ENCODE measurements at places on chromosomes 11 and 22.
A peak's percentile ranks its signal among the peaks of the same experiment; 100 is the strongest.

GRCh38 chr11:128686745-128687177, 7.1 kb upstream of the FLI1 start:
- peak; percentile 66 for DNase-seq

DNA sequence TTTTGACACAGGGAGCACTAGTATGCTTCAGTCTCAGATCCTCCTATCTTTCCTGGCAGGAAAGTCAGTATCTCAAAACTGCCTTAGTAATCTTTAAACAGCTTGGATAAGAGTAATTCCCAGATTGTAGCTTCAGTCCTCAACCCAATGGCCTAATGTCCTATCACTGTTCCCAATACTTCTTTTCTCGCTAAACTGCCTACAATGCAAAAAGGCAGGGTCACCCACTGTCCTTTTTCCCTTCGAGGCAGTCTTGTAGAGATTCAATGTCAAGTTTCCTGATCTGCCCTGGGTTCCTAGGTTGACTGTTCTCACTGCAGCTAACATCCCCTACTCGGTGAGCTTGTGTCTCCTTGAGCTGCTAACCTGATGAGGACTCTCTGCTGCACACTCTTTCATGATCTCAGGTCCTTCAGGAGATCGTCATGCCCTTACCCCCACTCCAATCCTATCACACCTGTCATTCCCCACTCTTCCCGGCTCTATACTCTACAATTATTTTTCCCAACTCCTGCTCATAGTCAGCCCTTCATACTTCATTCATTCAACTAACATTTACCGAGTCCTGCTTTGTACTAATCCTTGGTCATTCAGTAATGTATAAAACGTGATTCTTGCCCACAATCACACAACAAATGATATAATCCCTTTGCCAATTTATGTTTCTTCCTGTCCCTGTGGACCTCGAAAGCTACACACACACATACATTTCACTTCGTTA, 904 bp downstream of the C2CD3 start:
- no peak for DNase-seq

- no peak for DNase-seq
Measured at GRCh38 chr11:45988921-45989320, 66.5 kb downstream of the LARGE2 start.

GRCh38 chr11:80779905-80780605, 1339.2 kb upstream of the TENM4 start:
- DNase-seq: no peak

DNA sequence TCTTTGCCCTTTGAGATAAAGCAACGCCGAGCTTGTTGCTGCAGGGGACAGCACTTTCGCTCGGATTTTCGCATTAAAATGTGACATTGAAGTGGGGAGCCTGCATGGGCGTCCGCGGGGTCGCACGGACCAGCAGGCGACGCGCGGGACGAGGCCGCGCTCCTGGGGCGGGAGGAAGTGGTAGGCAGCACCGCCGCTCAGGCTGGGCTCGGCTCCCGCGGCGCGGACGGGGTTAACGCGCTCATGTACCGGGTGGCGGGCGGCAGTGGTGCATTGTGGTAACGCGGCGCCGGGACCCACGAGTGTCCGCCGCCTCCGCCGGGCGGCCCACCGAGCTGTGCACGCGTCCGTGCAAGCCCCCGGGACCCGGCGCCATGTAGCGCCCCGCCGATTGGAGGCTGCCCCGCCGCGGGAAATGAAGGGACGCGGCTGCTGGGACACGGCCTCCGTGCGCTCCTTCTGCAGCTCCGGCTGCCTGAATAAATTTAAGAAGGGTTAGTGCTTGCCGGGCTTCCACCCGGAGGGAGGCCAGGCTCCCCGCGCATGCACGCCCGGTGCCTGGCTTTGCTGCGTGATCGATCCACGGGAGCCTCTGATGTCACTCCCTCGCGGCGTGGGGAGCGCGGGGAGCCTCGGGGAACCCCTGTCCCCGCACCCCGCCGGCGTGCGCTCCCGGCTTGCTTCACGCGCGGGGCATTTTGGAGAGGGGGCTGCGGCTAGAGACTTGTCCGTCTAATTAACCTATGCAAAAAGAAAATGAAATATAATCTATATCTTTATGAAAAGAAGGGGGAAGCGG, 127.7 kb downstream of the OSBP2 start:
- no peak for DNase-seq

- DNase-seq: peak; percentile 51
Measured at GRCh38 chr22:46798366-46799350, 36.2 kb downstream of the TBC1D22A start.

DNA sequence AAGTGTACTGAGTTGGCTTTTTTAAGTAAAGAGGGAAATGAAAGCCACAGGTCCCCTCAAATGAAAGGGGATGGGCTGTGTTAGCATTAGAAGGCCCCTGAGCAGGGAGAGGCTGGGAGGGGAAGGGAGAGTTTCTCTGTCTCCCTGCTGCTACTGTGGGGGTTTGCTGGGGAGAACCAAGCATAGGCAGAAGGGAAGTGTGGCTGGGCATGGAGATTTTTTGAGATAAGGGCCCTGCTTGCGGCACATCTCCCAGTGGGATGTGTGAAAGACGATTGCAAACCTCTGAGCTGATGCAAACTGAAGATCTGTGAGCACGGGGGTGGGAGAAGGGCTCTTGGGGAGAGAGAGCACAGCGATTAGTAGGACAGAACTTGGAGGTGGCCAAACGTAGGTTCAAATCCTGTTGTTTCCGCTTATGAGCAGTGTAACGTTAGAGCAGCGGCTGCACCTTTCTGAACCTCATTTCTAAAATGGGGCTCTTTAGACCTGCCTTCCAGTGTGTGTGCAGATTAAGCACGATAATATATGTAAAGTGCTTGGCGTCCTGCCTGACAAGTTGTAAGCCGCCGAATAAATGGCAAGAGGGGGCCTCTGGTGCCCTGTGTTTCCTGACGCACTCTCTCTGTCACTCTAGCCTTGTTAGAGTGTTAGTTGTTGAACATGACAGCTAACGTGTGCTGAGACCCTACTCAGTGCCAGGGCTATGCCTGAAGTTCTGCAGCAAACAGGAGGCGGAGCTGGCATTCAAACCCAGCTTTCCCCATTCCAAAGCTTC, 122.3 kb downstream of the GRIK4 start:
- DNase-seq: no peak

DNA sequence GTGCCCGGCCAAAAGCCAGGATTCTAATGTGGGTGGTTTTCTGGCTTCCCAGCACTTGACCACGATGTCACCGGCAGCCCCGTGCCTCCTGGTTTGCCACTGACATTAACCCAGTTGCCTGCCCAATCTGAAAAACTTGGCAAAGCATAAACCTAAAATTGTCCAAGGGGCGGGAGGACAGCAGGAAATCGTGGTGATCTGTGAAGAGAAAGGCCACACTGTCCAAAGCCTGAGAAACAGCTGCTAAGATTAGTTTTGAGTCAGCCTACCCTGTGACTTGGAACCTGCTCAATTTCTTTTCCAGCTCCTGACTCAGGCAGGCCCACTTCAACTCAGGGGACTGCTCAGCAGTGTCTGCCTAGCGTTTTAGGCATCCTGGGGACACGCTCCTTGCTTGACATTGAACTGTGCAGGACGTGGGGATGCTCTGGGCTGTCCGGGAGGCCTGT, 8.2 kb upstream of the F2 start:
- peak; percentile 83 for DNase-seq

DNA sequence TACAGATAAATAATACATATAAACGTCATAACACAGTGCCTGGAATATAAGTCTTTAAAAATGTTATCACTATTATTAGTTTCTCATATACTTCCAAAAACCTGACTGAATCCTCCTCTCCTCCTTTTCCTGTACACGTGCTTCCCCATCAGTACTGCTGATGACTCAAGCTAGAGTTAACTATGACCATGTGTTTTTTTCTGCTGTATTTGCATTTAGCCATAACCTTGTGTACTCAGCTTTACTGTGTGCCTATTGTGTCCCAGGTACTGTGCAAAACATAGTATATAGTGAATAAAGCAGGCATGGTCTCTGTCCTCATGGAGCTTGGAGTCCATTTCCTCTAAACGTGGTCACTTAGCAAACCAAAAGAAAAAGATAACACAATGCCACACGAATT, 56.5 kb upstream of the ARHGAP32 start:
- DNase-seq: no peak

- DNase-seq: no peak
Measured at GRCh38 chr11:28969832-28970231, 861.6 kb downstream of the METTL15 start.

GRCh38 chr11:77821349-77821851, 456 bp downstream of the AAMDC start:
- peak; percentile 65 for DNase-seq

DNA sequence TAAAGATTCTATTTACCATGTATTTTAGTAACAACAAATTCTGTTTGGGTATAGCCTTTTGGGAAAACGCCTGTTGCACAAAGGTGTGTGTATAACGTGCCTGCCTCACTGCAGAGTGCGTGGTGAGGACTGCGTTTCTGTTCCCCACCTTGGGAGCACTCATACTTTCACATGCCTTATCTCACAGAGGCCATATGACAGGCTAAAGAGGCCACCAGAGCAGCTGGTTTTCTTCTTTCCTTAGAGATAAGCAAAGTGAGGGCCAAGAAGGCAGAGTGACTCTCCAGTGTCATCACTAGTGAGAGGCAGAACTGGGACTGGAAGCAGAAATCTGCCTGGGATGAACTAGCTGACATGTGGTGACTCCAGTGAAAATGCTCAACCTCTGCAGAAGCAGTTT, 369.2 kb upstream of the NARS2 start:
- DNase-seq: no peak

GRCh38 chr11:60303661-60304060, 23.2 kb downstream of the MS4A4A start:
- no peak for DNase-seq

GRCh38 chr11:103170865-103171264, 61.6 kb downstream of the DYNC2H1 start:
- no peak for DNase-seq

DNA sequence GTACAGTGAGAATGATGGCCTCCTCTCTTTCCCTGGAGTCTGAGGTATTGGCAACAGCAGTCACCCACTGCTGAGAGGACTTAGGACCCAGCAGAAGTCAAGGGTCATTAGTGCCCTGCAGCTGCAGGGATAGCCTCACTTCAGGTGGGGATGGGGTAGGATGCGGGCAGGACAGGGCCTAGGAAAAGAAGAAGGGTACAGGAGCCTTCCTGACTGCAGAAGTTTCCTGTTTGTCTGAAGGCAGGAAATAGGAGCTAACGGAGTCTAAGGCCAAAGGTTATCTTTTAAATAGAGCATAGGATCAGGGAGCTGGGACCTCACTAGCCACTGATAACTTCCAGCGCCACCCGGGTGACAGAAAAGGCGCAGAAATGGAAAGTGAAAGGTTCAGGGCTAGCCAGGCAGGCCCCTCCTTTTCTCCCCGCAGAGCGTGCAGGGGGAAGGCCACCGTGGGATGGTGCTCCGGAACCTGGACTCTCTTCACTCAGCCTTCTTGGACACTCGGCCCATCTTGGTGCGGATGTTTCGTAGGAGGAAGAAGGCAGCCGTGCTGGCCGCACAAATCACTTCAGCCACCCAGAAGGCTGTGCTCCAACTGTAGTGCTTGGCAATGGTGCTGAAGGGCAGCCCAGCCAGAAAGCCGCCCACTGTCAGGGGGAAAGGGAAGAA, 6.0 kb downstream of the TRAPPC4 start:
- DNase-seq: no peak

DNA sequence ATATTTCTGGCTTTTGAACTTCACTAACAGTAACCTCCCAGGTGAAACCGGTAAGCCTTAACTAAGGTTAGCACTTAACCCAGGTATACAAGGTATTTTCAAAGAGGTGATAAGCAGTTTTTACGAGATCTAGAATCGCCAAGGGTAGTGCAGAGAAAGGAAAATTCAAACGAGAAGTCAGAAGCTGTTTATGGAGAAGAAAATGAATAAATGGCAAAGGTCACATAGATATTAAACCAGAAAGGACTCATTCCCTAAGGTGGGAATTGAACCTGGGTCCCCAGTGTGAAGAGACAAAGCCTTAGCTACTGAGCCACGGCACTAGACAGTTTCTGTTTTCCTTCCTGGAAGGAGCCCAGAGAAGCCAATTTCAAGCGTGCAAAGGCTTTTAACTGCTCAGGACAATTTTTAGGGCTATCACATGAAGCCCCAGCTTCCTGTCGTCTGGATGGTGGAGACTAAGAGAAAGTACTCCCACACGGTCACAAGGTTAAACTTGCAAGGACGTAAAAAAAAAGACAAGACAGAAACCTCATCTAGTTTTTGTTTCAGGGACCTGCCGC, 5.7 kb upstream of the C1QTNF6 start:
- DNase-seq: peak; percentile 49

- peak; percentile 90 for DNase-seq
Measured at GRCh38 chr11:92224407-92225124, at the start of gene FAT3. FAT3 (plus strand) TSS chr11:92224818; CDS start chr11:92352113, 127,295 bp downstream.

DNA sequence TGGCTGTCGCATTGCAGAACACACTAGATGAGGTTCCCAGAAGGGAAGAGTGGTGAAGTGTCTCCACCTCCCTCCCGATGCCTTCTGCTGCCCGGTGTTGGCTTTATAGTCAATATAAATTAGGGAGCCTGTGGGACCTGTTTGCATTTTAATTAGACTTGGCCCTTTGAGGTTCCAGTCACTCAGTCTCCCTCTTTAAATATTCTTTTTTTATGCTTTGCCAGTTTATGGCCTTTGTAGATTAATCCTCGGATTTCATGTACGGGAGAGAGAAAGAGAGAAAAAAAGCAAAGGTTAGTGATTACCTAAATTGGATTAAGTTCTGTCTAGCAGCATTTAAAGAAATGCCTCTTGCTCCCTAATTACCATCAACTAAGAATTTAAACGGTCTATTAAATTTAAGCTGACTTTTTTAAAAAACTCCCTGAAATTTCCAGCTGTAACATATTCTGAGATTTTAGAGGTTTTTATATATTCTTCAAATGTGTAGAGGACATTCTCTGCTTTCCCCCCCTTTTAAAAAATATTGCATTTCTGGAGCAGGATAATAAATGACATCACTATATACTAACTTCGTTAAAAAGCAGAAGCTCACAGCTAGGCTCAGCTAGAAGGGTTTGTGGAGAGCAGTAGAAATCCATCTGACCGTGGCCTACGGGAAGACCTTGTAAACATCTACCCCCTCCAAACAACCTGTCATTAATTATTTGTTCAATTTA, 84.4 kb downstream of the PRR5L start:
- DNase-seq: no peak

DNA sequence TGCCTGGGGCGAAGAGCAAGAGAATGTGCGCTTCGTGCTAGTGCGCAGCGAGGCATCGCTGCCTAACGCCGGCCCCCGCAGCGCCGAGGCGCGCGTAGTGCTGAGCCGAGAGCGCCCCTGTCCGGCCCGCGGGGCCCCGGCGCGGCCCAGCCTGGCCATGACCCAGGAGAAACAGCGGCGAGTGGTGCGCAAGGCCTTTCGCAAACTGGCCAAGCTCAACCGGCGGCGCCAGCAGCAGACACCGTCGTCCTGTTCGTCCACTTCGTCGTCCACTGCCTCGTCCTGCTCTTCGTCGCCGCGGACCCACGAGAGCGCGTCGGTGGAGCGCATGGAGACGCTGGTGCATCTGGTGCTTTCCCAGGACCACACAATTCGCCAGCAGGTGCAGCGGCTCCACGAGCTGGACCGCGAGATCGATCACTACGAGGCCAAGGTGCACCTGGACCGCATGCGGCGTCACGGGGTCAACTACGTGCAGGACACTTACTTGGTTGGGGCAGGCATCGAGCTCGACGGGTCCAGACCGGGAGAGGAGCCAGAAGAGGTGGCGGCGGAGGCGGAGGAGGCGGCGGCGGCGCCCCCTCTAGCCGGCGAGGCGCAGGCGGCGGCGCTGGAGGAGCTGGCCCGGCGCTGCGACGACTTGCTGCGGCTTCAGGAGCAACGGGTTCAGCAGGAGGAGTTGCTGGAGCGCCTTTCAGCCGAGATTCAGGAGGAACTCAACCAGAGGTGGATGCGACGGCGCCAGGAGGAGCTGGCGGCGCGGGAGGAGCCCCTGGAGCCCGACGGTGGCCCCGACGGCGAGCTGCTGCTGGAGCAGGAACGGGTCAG, 1.0 kb downstream of the RASSF10 start:
- DNase-seq: peak; percentile 2

All from umbilical cord (tissue), 2 donors.